Left lobe of liver (tissue), 2 donors: ENCODE measurements at places on chromosomes 16 and 17.

DNA sequence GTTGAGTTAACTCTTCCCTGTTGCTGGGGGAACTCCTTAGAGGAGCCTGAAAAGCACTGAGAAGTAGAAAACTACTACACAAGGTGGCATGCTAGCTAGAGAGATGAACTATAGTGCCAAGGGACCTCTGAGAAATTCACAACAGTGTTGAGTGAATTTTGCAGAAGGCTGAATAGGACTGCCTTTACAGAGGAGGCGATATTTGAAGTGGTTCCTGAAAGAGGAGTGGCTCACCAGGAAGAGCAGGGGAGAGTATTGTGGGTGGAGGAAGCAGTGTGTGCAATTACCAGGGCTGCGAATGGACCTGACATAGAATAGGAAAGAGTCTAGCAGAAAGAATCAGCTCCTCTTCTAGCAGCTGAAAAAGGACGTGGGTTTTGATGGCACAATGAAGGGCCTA lies 66.4 kb downstream of the CDK5R1 start:
- no peak for DNase-seq

DNA sequence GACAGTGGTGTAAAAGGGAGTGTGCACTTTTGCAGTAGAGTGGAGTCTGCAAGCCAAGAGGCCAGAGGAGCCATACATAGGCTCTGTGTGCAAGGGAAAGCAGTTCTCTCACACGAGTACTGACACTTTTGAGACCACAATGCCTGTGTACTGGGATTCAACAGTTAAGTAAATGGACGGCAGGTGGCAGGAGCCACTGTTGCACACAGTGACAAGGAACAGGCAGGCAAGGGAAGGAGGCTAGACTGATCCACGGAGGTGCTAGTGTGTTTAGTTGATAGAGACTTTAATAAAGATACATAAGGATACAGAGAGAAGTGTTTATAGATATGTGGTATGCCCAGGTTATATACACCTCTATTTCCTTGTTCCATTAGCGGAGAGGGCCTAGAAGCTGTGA lies 67.0 kb downstream of the MPRIP start:
- no peak for DNase-seq

- peak; percentile 55 for DNase-seq
Measured at GRCh38 chr16:25052530-25052929, 37.4 kb upstream of the ARHGAP17 start.

DNA sequence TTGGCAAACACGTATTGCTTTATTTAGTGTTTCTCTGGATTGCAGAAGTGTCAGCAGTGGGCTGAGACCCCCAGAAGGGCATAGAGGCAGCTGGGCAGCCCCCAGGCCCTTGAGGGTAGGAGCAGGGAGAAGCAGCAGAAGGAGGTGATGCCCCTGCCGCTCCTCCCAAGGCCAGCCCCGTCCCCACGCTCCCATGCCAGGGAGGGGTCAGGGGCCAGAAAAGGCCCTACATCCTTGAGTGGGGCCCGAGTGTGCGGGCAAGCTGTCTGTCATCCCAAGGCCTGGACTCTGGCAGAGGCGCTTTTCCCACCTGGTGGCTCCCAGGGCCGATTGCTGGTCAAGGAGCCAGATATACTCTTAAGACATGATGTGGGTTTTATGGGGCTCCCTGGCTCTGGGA lies 8.2 kb upstream of the CRK start:
- no peak for DNase-seq

- DNase-seq: no peak
Measured at GRCh38 chr17:33615861-33616260, 322.8 kb upstream of the ASIC2 start.
